Fibroblast of lung (primary cell): ENCODE measurements at places on chromosomes 2 and 18. TPM values are rescaled to one million over a fixed set of nuclear protein-coding genes. Genes with fewer than 3 reads are reported as not detected.

RUFY4 gene
- not detected in 2 replicates for total RNA-seq

SCYGR4 gene
- not detected in 2 replicates for total RNA-seq

ALKAL2 gene
- 0.17 TPM in 1 of 2 replicates, not detected in the other for total RNA-seq

DHRS9 gene
- total RNA-seq = not detected in 2 replicates

KCNK3 gene
- under 0.01 and 0.26 TPM in 2 replicates for total RNA-seq

SRD5A2 gene
- not detected in 2 replicates for total RNA-seq

GALNT13 gene
- total RNA-seq = 0.17 and 0.26 TPM in 2 replicates

OTOS gene
- total RNA-seq = not detected in 2 replicates

ABCB11 gene
- not detected in 2 replicates for total RNA-seq

COLEC12 gene
- total RNA-seq = 24.8 and 60.6 TPM in 2 replicates

ADAM23 gene
- 2.3 and 3.1 TPM in 2 replicates for total RNA-seq

NDUFS1 gene
- 81.2 and 133 TPM in 2 replicates for total RNA-seq

ITGB6 gene
- total RNA-seq = not detected in 2 replicates

FECH gene
- 17.7 and 23.8 TPM in 2 replicates for total RNA-seq

SLC30A3 gene
- under 0.01 TPM in 1 of 2 replicates, not detected in the other for total RNA-seq

SNRNP200 gene
- total RNA-seq = 39.8 and 49.4 TPM in 2 replicates
